Stimulated activated CD8-positive, alpha-beta memory T cell treated with anti-CD3 and anti-CD28 coated beads, Interleukin-2, amount 100 ng/mL, for 1 hour (primary cell): ENCODE measurements at places on chromosomes 5 and 9.

DNA sequence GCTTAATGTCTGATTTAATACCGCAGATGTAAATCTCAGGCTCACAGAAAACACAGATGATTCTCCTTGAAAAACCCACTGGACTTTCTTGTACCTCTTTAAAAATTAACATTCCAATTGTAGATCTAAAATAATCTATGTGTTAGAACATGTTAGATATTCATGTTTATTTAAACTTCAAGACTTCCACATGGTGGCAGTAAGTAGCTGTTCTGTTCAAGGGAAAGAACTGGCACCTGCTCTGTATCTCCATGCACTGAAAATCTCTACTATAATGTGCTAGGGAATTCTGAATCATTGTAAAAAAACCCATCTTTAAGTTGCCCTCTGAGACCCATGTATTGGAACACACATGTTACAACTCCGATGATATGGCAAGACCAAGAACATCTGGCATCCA lies 366.9 kb downstream of the DMRTA1 start:
- DNase-seq = no peak

- no peak for DNase-seq
Measured at GRCh38 chr5:93621327-93621798, 38.3 kb downstream of the NR2F1 start.

GRCh38 chr9:35102465-35102768 lies 514 bp downstream of the STOML2 start:
- no peak for DNase-seq

GRCh38 chr5:84635235-84636055 lies 250.8 kb upstream of the EDIL3 start:
- DNase-seq = no peak

DNA sequence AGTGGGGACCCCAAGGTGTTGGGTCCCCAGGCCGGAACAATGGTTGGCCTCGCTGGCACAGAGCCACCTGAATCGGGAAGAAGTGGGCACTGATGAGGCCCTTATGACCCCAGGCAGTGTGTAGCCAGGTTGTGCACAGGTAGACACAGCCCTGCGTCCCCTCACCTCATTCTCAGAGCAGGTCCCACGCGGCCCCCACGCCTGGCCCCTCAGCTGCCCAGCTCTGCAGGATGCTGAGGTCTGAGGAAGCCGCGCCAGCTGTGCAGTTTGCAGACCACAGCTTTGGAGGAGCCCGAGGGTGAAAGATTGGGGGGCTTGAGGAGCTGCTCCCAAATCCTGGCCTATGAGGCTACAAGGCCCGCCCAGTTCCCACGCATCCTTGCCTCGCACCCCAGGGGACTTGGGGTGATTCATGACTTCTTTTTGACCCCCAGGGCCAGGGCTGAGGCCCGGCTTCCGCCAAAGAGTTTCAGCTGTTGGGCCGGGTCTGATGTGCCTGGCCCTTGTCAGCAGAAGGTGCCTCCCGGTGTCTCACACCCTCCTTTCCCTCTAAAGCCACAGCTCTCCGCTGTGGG lies 87.8 kb upstream of the PHYKPL start:
- no peak for DNase-seq

DNA sequence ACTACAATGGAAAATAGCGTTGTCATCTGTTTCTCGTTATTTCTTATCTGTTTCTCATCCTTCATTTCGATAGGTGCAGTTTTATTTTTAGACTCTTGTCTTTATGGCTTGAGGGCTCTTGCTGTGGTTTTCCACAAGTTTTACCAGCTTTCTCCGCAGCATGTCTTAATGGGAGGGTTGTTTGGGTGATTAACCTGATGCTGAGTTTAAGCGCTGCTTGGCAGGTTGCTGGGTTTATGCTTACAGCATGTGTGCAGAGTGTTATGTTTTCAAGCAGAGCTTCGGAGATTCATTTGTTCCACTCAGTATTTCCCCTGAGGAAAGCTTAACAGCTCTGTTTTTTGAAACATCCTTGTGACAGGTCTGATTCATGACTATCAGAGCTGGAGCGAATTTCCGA lies 154.0 kb downstream of the SLC12A2 start:
- DNase-seq = no peak

- DNase-seq = no peak
Measured at GRCh38 chr9:130949188-130950038, 10.4 kb upstream of the FIBCD1 start.

DNA sequence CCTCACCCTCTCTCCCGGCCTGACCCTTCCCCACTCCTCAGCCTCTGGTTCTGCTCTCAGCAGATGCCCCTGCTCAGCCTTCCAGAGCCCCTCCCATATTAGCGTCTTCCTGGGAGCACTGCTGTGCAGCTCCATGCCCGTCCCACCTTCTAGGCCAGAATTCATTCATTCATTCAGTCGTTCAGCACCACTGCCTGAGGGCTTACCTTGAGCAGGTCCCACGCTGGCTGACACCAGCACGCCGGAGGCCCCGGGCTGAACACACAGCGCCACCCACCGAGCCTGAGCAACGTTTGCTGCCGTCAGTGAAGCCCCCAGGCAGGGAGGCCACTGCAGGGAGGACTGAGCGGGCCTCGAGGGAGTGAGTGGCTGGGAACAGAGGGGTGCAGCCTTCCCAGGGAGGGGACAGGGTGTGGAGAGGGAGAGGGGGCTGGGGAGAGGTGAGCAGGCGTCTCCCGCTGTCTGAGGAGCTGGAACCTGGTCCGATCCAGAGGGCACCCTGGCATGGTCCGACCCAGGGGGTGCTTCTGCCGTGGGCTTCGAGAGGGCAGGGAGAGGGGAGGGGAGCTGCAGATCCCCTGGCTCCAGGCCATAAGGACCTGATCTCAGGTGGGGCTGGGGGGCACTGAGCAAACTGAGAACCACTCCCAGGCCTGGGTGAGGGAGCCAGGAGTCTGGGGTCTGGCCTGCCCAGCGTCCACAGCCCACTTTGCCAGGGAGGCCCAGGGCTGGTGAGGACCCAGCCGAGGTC lies 98.8 kb upstream of the RAPGEF1 start:
- DNase-seq = no peak

GRCh38 chr5:124951661-124952060 lies 205.2 kb upstream of the ZNF608 start:
- DNase-seq = no peak

GRCh38 chr5:132825834-132826391 lies 4.5 kb downstream of the SHROOM1 start:
- DNase-seq = no peak

DNA sequence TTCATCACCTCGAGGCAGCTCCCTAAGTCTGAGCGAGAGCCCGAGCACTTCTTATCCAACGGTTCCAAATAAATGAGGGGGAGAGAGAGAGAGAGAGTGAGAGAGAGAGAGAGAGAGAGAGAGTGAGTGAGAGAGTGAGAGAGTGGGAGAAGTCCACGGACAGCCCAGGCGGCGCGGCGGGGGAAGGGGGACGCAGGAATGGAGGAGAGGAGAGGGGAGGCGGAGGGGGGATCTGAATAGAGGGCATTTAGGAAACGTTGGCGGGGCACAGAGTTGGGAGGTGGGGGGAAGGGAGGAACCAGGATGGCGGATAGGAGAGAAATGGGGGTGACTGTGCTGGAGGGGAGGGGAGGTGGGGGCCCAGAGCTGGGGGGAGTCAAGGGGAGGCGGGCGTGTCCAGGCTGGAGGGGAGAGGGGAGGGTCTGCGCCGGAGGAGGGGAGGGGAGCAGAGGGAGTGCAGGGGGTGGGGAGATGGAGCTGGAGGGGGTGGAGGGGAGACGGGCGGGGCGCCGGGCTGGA lies 398 bp upstream of the BASP1 start:
- DNase-seq = no peak

DNA sequence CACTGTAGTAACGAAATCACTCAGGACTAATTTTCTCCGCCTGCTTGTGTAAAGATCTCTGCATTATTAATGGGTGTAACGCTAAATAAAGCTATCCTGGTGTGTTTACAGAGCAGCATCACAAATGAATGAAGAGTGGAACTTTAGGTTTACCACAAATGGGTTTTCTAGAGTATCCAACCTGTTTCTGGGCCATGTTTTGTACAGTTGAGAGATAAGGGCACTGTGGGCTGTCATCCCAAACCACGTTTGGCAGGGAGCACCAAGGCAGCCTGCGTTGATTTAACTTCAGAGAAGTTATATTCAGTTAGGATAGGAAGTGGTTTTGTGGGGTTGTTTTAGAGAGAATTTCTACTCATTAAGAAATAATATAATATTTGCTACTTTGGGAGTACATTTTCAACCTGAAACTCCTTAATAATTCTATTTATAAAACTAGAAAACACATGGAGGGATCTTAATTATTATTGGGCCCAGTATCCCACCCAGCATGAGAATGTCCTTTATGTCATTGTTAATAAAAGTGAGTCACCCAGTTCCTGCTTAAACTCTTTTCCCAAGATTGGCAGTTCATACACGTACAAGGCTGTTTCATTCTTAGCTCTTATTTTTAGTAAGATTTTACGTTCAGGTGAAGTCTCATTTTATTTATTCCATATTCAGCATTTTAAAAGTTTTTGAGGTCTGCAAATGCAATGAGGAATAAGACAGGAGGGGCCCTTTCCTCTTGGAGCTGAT lies 8.0 kb downstream of the KCNN2 start:
- no peak for DNase-seq

DNA sequence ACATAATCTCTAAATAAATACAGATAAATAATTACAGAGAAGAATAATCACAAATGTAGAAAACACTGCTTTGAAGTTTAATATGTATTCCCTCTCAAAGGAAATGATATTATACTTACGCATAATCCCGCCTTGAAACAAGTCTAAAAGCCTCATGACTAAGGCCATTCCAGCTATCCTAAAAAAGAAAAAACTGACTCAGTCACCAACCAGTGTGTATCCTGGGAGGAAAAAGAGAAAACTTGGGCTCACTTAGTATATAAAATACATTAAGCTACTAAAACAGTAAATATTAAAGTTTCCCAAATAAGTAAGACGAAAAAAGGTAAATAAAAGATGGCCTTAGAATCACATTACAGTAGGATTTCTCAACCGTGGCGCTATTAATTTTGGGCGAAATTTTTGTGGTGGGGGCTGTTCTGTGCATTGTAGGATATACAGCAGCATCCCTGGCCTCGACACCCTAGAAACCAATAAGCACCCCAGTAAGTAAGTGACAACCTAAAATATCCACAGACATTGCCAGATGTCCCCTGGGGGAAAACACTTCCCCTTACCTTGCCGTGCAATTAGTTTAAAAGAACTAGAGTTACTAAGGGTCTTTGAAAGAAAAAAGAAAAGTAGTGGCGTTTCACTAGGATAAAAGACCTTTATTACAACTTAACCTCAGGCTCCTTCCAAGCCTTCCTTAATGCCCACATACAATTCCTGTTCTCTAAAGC lies 1.1 kb downstream of the HSPA9 start:
- no peak for DNase-seq

GRCh38 chr5:180869587-180869986 lies 8.5 kb upstream of the ZFP62 start:
- DNase-seq = no peak

DNA sequence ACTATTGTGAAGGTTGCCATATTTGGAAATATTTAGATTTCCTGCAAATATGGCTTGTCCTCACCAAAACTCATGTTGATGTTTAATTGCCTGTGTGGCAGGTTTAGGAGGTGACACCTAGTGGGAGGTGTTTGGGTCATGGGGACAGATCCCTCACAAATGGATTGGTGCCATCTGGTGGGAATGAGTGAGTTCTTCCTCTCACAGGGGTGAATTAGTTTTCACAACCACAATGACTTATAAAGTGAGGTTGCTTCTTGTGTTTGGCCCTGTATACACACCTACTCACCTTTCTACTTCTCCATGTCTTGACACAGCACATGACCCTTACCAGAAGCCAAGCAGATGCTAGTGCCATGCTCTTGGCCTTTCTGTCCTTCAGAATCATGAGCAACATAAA lies 41.1 kb downstream of the ISOC1 start:
- no peak for DNase-seq

DNA sequence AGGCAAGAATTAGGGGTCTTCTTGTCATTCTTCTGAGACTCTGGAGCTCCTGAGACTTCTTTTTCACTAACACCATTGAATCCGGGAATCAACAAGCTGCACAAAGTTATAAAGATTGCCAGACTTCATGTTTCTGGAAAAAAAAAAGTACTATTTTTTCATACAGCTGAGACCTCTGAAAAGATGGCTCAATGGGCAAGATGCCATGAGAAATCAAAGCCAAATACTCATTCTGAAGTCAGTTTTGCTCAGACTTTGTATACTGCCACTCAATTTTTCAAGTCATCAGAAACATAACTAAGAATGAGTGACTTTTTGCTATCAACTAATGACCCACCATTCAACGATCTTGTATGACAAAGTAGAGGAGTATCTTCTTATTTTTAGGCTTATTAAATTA lies 512.0 kb downstream of the RAB3C start:
- no peak for DNase-seq

DNA sequence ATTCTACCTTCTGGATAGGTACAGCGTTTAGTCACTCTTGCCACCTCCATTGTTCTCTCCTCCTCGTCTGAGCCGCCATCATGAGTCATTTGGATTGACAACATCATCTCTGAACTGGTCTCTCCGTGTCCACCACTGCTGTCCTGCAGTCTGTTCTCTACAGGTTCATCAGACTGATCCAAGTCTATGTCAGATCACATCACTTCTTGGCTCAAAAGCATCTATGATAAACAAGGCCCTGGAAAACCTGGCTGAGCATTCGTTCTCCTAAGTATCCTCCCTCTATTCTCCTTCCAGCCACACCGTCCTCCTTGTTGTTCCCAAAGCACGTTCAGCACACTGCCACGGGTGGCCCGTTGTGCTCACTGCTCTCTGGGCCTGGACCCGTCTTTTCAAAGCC lies 50.5 kb downstream of the CTNND2 start:
- no peak for DNase-seq

- no peak for DNase-seq
Measured at GRCh38 chr5:73431204-73431851, 17.2 kb downstream of the FOXD1 start.

- DNase-seq = no peak
Measured at GRCh38 chr9:133158695-133159094, 5.0 kb downstream of the GBGT1 start.

GRCh38 chr9:90841213-90841612 lies 39.6 kb downstream of the SYK start:
- DNase-seq = no peak

GRCh38 chr5:98349251-98349989 lies 424.0 kb upstream of the RGMB start:
- no peak for DNase-seq

- DNase-seq = no peak
Measured at GRCh38 chr9:20508242-20508641, 114.1 kb downstream of the MLLT3 start.

GRCh38 chr9:84271531-84271900 lies 69.0 kb downstream of the SLC28A3 start:
- DNase-seq = no peak
